ENCODE measurements at places on chromosomes 5 and 9.

DNA sequence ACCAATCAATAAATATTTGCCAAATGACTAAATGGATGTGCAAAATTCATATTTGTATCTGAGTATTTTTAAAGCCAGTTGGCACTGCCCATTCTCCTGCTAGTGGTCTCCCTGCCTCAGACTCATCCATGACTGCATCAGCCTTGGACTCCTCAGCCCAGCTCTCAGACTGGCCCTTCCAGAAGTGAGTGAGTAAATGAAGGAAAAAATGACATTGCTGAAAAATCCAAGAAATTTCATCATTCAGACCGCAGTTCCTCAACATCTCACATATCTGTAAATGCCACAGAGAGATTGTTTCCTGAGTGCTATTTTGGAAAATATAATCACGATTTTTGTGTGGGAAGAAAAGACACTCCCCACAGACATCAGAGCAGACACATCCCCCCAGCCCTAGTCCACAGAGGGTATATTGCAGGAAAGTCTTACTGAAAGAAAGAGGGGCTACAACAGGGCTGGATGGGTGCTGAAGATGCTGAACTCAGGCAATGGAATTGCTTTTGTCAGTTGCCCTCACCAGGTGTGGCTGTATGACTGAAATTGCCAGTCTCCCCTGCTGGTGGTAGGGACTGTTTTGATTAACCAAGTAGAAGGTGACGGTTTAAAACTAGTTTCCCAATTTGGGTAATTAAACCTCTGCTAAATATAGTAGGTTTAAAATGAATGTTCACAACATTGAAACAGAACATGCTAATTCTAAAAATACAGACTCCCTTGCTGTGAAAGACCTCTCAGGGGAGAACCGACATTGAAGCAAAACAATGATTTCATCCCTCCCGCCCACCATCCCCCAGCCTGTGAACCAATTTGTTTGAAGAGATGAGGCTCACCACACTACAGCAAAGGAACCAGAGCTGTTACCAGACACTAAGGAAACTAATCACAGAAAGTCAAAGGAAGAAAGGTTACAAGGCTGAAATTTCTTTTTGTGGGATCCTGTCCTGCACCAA lies 158.8 kb downstream of the DEPDC1B start:
- DNase-seq, result no peak

DNA sequence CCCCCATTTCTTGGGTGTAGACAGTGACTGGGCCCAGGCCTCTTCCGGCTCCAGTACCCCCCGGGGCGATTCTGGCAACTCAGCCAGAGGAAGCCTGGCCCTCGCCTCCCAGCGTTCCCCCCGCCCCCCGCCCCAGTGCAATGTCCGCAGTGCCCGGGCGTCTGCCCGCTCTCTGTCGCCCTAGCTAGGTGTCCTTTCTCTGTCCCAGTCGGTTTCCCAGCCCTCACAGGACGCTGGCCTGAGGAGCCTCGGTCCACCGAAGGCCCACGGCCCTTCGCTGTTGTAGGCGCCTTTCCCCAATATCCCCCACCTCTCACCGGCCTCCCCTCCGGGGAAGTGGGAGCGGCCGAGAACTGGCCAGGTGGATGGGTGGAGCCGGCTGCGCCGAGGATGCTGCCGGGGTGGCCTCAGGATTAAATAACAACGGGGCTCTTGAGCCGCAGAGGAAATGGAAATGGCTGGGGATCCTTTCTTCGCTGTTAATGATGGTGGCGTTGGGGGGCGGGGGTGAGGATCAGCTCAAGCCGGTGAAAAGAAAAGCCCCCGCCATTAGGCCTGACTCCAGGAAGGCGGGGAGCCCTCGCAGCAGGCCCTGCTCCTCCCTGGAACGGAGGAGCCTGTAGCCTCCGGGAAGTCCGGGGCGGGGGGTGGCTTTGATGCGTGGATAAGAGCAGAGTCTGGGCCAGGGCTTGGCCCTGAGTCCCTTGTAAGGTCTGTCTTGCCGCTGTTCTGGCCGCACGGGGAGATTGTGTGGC lies 1.1 kb upstream of the SPRY4 start:
- DNase-seq, result peak; percentile 12

- no peak for DNase-seq
Measured at GRCh38 chr9:128702949-128703615, 779 bp downstream of the PKN3 start.

DNA sequence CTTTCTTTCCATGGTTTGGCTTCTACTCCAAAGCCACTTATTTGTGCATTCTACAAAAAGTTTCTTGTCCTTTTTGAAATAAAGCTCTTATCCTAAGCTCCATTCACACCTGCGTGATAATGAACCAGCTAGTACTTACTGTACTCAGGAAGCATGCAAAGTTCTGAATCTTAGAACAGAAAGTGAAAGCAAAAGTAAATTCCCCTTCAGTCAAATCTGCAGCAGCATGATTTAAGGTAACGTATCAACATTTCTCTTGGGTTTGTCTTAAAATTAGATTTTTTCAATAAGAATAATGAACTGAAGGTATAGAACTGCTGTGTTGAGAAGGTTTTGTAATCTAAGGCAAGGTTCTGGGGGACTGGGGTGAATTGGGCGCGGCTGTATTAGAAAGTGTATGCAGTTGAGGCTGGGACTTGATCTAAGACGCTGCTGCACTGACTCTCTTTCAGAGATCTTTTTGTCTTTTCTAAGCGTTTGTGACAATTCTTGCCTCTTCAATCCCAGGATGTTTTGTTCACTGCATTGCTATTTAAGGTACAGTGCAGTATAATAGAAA lies at the start of gene ERAP2:
TSS of gene ERAP2 (plus strand) at position 209 of the 559 bp plus-strand sequence. CDS start 3,186 bp downstream, outside the sequence.
- DNase-seq, result no peak

DNA sequence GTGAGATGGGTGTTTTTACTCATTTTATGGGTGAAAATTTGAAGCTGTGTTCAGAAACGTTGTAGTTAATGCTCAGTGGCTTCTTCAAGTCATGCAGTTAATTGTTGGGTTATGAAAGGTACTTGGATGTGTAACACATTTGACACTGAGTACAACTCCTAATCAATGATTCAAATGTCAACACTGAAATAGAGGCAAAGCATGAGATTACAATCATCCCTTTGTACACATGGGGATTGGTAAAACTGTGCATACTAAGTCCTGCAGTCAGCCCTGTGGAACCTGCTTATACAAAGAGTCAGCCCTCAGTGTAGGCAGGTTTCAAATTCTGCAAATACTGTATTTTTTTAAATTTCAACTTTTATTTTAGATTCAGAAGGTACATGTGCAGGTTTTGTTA lies 3.3 kb downstream of the ABLIM3 start:
- no peak for DNase-seq

DNA sequence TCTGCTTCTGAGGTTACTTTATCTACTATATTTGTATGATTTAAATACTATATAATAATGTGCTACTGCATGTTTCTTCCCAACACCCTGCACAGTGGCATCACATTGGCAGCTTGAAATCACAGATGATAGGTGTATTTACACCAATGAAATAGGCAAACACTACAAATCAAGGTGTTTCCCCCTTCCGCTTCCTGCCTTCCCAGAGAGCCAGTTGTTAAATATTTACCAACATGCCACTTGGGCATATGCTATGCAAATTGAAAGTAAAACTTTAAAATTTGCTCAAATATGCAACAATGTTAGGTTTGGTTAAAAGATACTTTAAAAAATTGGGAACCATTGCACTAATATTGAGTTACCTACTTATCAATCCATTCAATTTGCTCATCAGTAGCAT lies 58.2 kb upstream of the SMARCA2 start:
- DNase-seq, result no peak

- no peak for DNase-seq
Measured at GRCh38 chr5:157721159-157721558, 10.1 kb upstream of the THG1L start.

DNA sequence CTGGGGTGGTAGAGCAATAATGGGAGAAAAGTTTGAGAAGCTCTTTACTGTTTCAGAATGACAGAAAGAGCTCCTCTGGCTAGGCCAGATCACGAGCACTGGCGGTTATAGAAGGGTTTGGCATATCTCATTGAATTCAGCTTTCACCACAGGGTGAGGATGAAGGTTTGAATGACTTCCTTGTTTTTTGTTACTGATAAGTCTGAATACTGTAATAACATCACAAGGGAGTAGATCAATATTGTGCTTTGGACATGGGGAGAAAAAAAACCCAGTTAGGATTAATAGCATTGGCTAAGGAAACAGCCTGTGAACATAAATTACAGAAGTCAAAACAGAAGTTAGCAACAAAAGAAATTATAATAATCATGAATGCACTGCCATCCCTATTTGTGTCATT lies 9.4 kb downstream of the PHAX start:
- no peak for DNase-seq

GRCh38 chr9:19828576-19829109 lies 39.8 kb upstream of the SLC24A2 start:
- DNase-seq, result no peak

DNA sequence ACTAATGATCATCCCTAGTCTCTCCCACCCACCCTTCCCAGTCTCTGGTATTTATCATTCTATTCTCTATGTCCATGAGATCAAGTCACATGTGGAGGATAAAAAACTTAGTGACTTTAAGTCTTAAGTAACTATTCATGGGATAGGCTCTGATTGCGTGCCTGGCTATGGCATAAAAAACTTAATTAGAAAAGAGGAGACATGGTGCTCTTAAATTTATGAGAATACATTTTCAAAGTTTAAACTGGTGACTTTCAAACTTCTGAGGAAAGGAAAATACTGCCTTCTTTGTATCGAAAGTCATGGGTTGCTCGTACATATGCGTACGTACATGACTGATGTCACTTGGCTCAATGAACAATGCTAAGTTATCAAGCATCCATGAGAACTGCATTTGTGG lies 18.2 kb upstream of the TYRP1 start:
- DNase-seq, result no peak

DNA sequence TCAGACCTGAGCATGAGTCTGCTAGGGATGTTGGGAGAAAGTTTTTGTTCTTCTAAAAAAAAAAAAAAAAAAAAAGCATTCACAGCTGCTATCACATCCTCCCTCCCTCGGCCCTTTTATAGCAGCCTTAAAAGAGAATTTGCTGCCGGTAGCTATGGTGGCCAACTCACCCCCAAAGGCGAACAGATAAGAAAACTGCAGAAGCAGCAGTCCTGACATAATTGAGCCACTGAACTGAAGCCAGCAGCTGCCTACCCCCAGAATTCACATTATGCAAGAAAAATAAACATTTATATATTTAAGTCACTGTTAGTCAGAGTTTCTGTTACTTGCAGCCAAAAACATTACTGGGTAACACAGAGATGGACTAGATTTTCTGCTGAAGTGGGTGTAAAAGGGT lies 124.3 kb upstream of the SMARCA2 start:
- no peak for DNase-seq

GRCh38 chr5:140802781-140803271 lies 2.0 kb downstream of the PCDHA3 start:
- DNase-seq, result no peak

- DNase-seq, result peak; percentile 78
Measured at GRCh38 chr9:129237164-129237611, 59.1 kb upstream of the IER5L start.

DNA sequence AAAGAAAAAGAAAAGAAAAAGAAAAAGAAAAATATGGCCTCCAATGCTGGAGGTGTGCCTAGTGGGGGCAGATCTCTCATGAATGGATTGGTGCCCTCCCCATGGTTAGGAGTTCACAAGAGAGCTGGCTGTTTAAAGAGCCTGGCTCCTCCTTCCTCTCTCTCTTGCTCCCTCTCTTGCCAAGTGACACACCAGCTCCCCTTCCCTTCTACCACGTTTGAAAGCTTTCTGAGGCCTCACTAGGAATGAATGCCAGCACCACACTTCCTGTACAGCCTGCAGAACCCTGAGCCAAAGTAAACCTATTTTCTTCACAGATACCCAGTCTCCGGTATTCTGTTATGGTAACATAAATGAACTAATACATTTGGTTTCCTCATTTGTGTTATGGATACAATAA lies 14.4 kb upstream of the GALNT10 start:
- no peak for DNase-seq

DNA sequence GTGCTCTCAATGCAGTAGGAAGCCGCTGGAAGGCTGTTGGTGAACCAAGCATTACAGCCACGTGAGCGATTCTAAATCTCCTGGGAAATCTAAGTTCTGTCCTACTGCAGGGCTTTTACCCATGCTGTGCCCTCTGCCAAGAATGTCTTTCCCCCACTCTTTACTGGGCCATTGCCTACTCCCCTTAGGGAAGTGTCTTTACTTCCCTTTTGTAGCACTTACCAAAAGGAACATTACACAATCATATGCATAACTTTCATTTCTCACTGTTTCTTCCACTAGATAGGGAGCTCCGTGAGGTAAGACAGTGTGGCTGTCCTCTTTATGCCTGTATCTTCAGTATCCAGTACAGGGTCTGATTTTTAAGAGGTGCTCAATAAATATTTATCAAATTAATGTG lies 241.7 kb upstream of the NR4A3 start:
- no peak for DNase-seq

DNA sequence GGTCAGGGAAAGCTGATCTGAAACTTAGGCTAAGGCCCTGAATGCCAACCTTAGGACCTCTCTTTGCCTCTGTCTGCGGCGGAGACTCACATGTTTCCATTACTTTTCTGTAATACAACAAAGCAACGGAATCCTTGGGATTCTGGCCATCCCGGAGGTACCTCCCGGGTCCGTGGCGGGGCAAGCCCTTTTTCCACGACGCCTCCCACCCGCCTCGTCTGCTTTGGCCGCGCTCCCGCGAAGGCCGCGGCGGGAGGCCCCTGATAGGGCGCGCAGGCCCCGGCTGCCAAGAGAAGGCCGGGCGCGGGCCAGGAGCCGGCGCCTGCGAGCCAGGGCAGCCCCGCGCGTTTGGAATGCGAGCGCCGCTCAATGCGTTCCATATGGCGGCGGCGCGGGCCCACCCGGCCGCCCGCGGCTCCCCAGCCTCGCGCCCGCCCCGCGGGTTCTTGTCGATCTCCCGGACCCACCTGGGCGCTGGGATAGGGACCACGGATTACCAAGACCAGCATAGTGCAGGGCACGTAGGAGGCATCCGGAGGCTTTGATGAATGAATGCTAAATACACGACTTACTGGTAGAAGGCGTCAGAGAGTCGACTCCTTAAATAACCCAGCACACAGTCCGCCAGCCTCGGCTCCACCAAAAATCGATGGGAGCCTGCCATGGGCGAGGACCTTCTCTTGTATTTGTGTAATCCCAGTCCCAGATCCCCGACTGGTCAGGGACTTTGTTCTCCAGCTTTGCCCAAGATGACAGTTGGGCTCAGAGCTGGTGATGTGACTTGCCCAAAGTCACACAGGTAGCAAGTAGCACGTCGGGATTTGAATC lies 17.5 kb upstream of the PHF19 start:
- DNase-seq, result no peak

- no peak for DNase-seq
Measured at GRCh38 chr9:74528207-74528606, 31.1 kb downstream of the RORB start.

GRCh38 chr5:142145106-142145900 lies 36.7 kb downstream of the NDFIP1 start:
- peak; percentile 73 for DNase-seq

DNA sequence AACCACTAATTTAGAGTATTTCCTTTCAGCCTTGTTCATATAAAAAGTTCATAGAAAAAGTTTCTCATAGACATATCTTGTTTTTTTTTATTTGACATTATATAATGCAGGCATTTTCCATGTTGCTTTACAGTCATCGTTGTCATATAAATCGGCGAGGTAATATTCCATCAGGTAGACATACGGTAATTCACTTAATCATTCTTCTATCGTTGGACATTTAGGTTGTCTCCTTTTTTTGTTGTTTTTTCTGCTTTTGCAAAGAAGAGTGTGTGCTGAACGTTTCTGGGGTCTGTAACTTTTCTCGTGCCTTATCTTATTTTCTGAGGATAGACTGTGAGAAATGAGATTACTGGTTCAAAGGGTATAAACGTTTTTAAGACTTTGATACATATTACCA lies 283.6 kb downstream of the ARHGAP26 start:
- DNase-seq, result no peak

- DNase-seq, result no peak
Measured at GRCh38 chr5:135608761-135609443, 30.1 kb upstream of the CXCL14 start.

Data from activated CD4-positive, alpha-beta T cell treated with anti-CD3 and anti-CD28 coated beads for 4 hours (primary cell).